ENCODE measurements at places on chromosomes 13 and 19.

GRCh38 chr19:1690699-1691307 lies 38.4 kb upstream of the TCF3 start:
- peak; percentile 35 for DNase-seq

DNA sequence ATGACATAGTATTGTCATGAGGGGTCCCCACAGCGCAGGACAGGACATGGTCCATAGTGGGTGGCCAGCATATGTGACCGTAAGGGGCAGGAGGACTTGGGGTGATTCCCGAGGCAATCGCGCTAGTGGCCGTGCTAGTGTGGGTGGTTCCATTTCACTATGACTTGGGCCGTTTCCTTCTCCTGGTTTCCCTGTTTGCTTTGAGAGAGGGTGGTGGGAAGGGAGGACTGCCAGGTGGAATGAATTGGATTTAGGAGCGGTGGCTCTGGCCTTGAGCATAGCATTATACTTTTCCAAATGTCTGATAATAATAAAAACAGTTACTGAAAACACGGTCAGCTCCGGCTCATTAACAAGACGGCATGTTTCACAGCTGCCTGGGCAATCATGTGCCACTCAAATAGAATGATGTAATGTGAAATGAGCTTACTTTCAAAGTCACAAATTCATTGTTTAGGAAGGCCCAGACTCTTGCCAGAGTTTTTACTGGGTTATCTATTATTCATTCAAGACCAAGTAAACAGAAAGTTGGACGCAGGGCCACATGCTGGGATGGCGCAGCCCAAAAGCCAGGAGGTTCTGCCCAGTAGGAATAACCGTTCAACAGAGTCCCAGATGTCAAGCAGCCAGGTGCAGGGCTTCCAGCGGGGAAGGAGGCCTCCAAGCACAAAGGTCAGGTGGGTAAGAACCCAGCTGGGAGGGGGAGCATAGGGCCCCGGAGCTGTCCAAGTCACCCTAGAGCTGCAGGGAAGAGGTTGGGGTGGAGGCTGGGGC lies 19.6 kb upstream of the SLC15A1 start:
- no peak for DNase-seq

DNA sequence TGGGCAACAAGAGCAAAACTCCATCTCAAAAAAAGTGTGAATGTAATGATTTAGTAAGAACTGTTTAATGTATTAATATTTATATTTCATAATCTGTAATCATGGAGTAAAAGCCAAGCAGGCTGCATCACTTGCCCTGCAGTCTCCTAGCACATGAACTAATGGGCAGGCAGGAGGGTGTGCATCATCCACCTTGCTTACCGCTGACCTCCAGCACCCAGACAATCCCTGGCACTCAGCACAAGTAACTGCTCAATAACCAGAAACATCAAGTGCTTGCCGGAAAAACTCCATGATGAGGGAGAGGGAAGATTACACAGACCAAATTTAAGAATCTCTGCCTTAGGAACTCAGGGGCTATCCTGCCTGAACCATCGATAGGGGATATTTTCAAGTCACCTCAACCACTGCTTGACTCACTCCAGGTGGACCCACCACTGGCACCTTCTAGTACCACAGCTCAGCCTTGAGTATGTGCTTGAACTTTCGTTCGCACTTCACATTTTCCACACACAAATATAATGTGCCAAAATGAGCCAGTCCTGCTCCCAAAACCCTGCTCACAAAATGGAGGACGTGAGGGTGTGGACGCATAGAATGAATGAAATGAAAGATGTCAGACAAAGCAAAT lies 18.6 kb downstream of the BRD4 start:
- DNase-seq, result no peak

DNA sequence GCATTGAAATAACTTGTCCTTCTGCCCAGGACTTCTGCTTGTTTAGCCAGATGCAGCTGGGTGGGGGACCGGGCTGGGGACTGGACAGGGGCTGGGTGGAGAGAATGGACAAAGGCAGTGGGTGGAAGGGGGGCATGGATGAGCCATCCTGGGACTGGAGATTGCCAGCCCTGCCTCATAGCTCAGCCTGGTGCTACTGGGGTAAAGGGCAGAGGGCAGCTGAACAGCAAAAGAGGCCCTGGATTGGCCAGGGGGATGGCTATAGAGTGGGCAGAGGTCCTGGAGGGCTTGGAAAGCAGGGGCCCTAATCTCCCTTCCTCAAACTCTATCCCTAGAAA lies 17.7 kb upstream of the PLAUR start:
- DNase-seq, result no peak

DNA sequence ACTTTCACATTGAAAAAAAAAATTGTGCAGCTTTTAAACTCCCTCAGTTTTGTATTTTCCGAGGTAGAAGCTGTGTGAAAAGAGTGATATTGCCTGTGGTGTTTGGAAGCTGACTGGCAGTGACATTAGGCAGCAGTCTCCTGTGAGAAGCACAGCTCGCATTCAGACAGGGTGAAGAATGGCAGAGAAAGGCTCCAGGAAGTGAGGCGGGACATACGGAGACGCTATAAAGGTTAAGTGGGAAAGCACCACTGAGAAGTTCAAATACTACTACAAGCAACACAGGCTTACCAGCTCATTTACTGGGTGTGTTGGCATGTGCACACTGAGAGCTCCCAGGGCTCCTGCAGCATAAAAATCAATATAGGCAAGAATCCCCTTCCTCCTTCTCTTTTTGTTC lies 88.4 kb downstream of the RXFP2 start:
- no peak for DNase-seq

DNA sequence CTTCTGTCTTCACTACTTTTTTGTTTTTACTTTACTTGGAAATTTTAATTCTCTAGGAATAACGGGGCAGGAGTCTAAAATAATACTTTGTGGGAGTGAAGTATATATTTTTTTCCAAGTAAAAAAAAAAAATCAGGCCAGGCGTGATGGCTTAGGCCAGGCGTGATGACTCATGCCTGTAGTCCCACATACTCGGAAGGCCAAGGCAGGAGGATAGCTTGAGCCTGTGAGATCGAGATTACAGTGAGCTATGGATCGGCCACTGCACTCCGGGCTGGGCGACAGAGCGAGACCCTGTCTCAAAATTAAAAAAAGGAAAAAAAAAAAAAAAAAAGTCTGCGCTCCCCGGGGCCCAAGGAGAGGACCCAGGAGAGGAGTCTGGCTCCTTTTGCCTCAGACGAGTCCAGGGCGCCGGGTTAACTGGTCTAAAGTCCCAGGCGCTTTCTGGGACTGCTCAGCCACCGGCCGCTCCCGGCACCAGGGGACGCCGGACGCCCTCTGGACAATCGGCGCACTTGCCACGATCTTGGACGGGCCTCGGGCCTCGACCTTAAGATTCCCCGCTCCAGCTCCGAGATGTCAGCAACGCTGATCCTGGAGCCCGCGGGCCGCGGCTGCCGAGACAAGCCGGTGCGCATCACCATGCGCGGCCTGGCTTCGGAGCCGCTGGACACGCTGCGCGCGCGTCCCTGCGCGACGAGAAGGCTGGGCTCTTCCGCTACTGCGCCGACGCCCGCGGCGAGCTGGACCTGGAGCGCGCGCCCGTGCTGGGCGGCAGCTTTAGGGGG lies 2.7 kb upstream of the ZFP82 start:
- DNase-seq, result peak; percentile 45

DNA sequence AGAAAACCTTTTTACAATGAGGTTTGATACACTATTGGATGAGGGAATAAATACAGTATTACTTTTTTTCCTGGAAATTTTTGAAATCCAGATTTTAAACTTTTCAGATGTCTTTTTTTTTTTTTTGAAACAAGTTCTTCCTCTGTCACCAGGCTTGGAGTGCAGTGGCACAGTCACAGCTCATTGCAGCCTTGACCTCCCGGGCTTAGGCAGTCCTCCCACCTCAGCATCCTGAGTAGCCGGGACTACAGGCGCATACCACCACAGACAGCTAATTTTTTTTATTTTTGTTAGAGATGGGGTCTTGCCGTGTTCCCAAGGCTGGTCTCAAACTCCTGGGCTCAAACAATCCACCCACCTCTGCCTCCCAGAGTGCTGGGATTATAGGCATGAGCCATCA lies 96.8 kb downstream of the RNF17 start:
- DNase-seq, result no peak
